ENCODE measurements at places on chromosomes 1 and 21. TPM values are rescaled to one million over a fixed set of nuclear protein-coding genes. Genes with fewer than 3 reads are reported as not detected.
A peak's percentile ranks its signal among the peaks of the same experiment; 100 is the strongest.

Gene AADACL3
- 0.94 TPM for total RNA-seq

Gene TMEM82
- 1.4 TPM for total RNA-seq

Gene DIRAS3
- total RNA-seq = 0.14 TPM

Gene ARMH1
- total RNA-seq = 0.78 TPM

Gene LIN28A
- 1,150 TPM for total RNA-seq

Gene ID3
- total RNA-seq = 168 TPM

Gene FCRL6
- not detected for total RNA-seq

Gene PCP4
- total RNA-seq = 2.1 TPM

Gene COL9A2
- total RNA-seq = 4.2 TPM

Gene CASZ1
- 6.9 TPM for total RNA-seq

DNA sequence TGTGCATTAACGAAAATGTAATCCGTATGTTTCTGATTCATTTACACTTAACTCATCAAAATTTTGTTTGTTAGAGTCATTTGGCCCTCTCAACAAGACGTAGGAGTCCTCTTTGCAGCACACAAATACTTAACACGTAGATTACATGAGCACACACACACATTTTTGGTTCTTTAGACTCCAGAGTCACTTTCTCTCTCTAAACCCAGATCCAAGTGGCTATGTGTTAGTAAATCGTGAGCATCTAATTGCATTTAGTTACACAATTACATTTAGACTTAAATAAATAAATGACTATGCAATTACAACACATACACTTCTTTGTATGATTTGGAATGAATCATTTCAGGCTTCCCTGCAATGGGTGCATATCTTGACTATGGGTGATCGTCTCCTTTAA lies 109.0 kb upstream of the GREM2 start:
- DNase-seq = no peak

- no peak for DNase-seq
Observed at GRCh38 chr1:10242811-10243210, 32.4 kb downstream of the KIF1B start.

DNA sequence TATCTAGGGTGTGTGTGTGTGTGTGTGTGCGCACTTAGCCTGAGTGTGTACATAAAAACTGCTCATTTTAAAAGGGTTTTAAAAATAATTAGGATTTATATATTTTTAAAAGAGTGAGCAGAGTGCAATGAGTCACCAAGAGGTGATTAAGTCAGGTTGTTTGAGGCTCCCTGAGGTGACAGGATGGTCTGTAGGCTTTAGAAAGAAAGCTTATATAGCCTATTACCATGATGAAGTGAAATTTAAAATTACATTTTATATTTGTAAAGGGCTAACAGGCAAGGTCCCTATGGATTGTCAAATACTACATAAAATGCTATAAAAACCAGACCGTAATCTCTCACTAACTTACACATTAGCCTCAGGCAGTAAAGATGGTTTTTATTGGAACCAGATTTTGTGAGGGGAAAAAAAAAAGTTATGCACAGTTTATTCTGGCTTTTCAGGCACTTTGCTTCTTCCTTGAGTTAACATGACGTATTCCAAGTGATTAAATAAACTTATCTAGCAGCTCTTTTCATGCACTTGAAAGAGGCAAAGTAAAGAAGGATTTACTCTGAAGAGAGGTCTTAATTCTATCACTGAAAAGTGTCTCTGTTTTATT lies 711.7 kb upstream of the PTBP2 start:
- DNase-seq = no peak

DNA sequence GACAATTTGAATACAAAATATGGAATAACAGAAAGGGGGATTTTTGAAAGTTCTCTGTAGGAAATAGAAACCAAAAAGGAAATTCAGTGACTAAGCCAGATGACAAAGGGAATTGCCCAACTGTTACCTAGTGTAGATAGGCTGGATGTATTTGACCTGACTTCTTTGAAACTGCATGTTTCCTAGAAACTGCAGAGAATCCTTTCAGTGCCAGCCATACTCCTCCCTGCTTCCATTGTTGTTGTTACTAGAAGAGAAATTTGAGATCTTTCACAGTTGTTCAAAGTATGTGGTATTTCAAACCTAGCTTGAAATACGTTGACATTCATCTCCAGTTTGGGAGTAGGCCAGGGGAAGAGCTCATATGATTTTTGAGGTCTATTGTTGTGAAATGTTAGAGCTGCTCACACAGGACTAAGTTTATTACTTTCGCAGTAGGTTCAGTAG lies 1.8 kb upstream of the GBP5 start:
- no peak for DNase-seq

GRCh38 chr1:46549697-46550681 lies 1.5 kb downstream of the KNCN start:
- no peak for DNase-seq

GRCh38 chr1:88801575-88802208 lies 89.7 kb downstream of the GTF2B start:
- DNase-seq = no peak

DNA sequence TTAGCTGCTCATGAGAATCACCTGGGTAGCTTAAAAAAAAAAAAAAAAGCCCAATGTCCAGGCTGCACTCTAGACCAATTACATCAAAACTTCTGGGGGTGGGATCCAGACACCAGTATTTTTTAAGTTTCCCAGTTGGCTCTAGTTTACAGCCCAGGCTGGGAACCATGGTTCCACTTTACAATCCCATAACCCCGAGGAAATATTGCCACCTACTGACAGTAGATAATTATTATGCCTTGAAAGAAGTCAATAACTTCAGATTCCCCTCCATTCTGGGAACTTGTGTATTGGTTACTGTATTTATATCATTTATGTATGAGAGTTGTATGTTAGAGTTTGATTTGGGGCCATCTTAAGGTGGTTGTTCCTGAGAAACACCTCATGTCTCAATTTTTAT lies 100.2 kb downstream of the SPATA46 start:
- DNase-seq = no peak

GRCh38 chr1:230306169-230306568 lies 120.0 kb downstream of the PGBD5 start:
- no peak for DNase-seq

- DNase-seq = no peak
Observed at GRCh38 chr1:207131163-207131562, 27.1 kb downstream of the C4BPA start.

- no peak for DNase-seq
Observed at GRCh38 chr1:214312530-214313051, 31.6 kb downstream of the SMYD2 start.

- peak; percentile 6 for DNase-seq
Observed at GRCh38 chr21:42845296-42845965, 33.9 kb downstream of the WDR4 start.

- DNase-seq = peak; percentile 32
Observed at GRCh38 chr1:222634180-222635013, 16.5 kb downstream of the MIA3 start.

DNA sequence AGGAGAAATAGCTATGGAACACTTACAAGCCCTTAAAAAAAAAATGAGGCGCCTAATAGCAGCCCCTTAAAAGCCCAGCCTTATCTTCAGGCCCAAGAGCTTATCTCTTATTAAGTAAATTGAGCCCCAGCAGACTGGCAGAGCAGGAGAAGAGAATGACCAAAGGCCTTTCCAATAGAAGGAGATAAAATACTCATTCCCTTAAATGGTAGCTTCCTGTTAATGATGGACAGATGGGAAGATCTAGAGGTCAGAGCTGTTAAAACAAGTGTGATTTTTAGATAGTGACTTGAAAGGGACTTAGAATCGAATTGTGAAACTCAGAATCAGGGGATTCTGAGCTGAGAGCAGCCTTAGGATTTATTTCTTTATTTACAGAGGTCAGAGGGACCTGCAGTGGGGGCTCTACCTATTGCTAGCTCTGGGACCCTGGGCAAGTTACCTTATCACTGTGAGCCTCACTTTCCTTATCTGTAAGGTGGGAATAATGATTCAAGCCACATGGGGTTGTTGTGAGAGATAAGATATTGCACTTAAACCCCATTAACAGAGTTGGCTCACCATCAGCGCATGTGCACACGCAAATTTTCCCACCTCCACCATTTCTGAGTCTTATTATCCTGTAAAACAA lies 101.3 kb upstream of the C8B start:
- no peak for DNase-seq

- DNase-seq = no peak
Observed at GRCh38 chr1:155177918-155178281, 4.3 kb downstream of the TRIM46 start.

GRCh38 chr1:93542398-93542797 lies 94.5 kb downstream of the FNBP1L start:
- DNase-seq = no peak

DNA sequence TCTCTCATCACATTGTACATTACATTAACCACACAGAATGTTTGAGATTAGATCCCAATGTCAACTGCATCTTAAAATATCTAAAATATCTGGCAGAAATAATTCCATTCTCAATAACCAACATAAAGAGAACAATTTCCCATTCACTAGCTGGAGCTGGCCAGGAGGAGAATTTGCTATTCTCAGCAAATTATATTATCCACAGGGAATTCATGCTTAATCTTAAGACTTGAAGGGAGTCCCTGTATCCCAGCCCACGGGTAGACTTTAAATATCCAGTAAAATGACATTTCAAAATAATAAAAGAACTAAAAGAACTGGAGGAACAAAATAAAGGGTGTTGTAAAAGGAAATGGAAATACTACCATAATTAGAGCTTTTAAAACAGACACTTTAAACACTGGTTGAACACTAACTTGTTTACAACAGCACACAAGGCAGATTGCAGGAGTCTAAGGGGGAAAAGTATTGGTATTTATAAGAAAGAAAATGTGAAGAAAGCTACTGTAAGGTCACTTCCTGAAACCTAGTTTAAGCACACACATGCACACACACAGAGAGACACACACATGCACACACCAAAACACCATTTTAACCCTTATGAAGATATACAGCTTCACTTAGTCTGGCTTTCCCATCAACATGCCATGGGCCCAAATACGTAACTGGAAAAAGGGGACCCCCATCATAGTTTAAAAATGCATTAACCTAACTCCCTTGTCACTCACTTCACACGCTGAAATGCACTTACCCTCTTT lies 107.0 kb downstream of the PTPN14 start:
- DNase-seq = no peak

GRCh38 chr1:151056149-151056548 lies 3.3 kb downstream of the CDC42SE1 start:
- no peak for DNase-seq

DNA sequence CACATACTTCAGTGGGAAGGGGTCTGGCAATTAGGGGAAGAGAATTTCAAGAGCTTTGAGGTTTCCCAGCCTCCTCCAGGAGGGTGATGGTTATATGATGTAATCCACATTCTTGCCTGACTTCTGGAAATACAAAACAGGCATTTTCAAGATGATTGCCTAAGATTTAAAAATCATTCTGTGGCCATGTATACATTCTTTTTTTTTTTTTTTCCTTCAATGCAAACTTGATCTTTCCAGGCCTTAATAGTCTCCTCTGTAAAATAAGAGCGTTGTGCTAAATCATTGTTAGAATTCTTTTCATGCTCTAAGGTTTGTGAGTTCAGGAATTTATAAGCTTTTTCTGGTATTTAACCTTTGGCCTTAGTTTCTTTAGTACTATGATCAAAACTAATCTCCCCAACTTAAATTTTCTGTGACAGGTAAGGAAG lies 192.3 kb upstream of the HMCN1 start:
- DNase-seq = no peak

DNA sequence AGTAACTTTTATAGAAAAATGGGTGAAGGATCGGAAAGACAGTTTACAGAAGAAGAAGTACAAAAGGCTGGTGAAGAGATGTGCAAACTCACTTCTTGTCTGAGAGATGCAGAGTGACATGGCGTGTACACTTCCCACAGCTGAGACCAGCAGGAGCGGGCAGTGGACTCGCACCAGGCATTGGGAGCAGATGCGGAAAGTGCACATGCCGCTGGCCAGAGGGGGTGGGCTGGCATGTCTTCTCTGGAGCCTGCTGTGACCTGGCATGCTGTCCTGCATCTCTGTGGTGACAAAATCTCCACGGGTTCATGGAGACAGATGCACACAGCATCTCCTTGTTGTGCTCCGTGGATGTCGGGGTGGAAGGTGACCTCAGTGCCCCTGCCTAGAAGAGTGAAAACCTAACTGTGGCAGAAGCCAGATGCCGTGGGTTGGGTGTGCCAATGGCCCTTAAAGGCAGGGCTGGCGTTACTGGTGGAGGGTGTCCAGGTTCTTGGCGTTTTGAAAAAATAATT lies 128.6 kb upstream of the COL6A1 start:
- no peak for DNase-seq

DNA sequence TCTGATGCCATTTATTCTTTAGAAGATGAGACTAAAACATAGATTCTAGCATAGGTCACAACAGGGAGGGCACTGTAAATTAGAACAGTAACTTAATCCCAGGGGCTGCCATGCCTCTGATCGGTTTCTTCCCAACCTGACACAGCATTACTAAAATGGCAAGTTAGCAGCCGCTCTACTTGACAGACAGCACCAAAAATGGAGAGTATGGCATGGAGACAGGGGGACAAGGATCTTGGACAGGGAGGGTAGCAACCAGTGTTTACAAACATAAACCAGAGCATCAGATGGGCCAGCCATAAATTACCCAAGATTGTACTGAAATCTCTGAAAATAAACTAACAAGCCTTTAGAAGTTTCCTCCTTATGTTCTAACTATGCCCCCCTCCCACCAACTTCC lies 5.9 kb downstream of the DUSP10 start:
- DNase-seq = no peak

- DNase-seq = no peak
Observed at GRCh38 chr1:6272452-6272851, 11.6 kb upstream of the GPR153 start.

DNA sequence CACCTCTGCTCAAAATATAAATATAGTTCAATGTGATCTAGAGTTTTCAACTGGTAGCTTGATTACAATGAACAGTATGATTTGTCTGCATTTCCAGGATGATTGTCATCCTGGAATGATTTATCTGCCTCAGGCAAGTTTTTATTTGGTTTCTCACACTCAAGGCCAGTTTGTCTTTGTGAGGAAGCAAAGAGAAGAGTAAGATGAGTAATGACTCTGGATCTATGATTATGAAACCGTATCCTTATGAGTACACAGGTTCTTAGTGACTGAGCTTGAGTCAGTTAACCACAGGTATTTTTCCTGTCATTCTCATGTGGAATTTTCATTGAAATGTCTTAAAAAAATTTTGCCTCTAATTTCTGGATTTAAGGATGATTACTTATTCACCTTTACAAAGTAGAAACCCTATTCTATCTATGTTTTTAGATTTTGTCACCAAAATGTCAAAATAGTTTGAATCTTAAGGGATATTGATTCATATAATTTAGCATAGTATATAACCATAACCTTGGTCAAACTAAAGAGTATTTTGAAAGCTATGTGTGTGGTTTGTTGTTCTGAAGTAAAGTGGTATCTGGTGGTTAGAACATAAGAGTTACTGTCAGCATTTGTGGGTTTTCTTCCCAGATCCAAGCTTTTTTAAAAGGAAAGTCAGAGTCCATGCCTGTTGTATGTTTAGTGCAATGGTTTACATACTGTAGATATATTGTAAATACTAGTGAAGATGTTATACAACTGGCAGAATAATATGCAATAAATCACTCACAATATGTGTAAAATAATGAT lies 145.0 kb downstream of the RASAL2 start:
- DNase-seq = no peak

Data from WTC11 (cell line).